T-helper 17 cell (primary cell): ENCODE measurements at places on chromosomes 5 and 9.

DNA sequence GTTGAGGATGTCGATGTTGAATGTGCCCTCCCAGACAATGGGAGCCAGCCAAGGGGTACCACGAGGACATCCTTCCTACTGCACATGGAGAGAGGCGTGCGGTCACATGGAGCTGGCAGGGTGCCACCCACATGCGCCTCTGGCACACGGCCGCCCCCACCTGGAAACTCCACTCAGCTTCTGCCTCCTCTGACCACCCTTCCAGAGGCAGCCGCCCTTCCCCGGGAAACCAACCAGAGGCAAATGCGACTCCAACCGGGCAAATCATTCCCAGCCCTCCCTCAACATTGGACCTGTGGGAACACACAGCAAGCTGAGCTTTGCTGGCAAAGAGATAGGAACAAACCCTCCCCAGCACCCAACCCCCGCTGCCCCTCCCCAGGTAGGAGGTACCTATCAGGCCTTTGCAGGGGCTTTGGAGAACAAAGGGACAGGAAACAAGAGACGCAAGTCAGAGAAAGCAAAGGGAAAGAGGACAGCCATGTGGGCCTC, 17.5 kb downstream of the ABO start:
- DNase-seq, result no peak
- peaks cover 25% of the 10 kb centered on the region for H3K27me3 ChIP-seq
- H3K27ac ChIP-seq, result no peak overlapping the region

GRCh38 chr5:32197032-32197431, 22.9 kb upstream of the GOLPH3 start:
- peaks cover 3% of the 10 kb centered on the region for H3K36me3 ChIP-seq
- H3K4me3 ChIP-seq, result no peak overlapping the region
- DNase-seq, result no peak
- H3K4me1 ChIP-seq, result no peaks in the 10 kb centered on the region

GRCh38 chr5:64165500-64166200, at the start of gene RNF180:
RNF180 (plus strand) TSS chr5:64165843; CDS start chr5:64200808, 34,965 bp downstream.
- no peak within 1 kb of the TSS for H3K27ac ChIP-seq
- H3K4me3 ChIP-seq, result peak within 1 kb of the TSS; percentile 16
- H3K4me1 ChIP-seq, result peaks cover 3% of the 10 kb centered on the region
- no peaks in the 10 kb centered on the region for H3K36me3 ChIP-seq

DNA sequence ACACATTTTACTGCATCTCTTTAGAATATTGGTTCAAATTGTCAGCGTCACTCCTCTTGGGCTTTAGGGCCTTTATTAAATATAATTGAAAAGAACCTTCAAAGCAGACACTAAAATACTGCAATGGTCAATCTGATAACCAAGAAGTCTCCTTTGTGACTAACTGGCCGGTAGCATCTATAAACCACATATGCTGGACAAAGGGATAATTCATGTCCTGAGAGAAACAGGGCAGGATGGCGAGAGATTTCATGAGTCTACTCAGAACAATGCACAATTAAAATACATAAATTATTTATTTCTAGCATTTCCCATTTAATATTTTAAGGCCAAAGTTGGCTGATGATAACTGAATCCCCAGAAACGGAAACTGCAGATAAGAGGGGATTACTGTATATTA, 1083.4 kb upstream of the CDH18 start:
- no peaks in the 10 kb centered on the region for H3K36me3 ChIP-seq
- no peaks in the 10 kb centered on the region for H3K4me1 ChIP-seq
- no peak overlapping the region for H3K4me3 ChIP-seq
- H3K27ac ChIP-seq, result no peak overlapping the region
- no peaks in the 10 kb centered on the region for H3K27me3 ChIP-seq

- peaks cover 7% of the 10 kb centered on the region for H3K36me3 ChIP-seq
- peaks cover 45% of the 10 kb centered on the region for H3K27me3 ChIP-seq
- H3K4me1 ChIP-seq, result peaks cover 21% of the 10 kb centered on the region
- peak overlapping the region; percentile 88 for H3K4me3 ChIP-seq
Measured at GRCh38 chr5:181160152-181160754, 12.9 kb downstream of the OR2V2 start.

DNA sequence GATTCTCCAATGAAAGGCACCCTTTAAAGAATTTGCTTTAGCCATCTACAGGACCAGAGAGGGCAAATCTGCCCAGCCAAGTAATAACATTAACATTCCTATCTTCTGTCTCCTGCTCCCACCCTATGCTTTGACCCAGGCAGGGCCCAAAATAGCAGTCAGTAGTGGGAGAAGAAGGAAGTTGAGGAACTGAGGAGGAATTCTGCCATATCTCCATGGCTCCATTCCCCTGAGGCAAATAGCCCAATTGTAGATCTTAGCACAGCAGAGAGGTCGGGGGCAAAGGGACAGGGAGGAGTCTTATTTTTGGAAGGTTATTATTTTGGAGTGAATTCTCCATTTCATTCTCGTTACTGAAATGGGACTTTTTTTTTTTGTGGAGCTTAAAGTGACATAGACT, 111.1 kb upstream of the IFNK start:
- DNase-seq, result no peak
- H3K36me3 ChIP-seq, result no peaks in the 10 kb centered on the region
- H3K4me1 ChIP-seq, result peaks cover 4% of the 10 kb centered on the region
- H3K4me3 ChIP-seq, result no peak overlapping the region
- H3K27me3 ChIP-seq, result peaks cover 10% of the 10 kb centered on the region
